Ascending aorta (tissue), 2 donors: ENCODE measurements at places on chromosomes 11 and 22. TPM values are rescaled to one million over a fixed set of nuclear protein-coding genes. Genes with fewer than 3 reads are reported as not detected.

The NELL1 gene
- total RNA-seq, result not detected

The CTSW gene
- total RNA-seq, result not detected

The NLRP14 gene
- not detected for total RNA-seq

The SERPIND1 gene
- total RNA-seq, result not detected

The SLC22A12 gene
- total RNA-seq, result not detected

The ADAMTS15 gene
- total RNA-seq, result 20.4 TPM

The SERHL2 gene
- 3.1 TPM for total RNA-seq

- peak overlapping the region; percentile 94 for H3K27ac ChIP-seq
- peak; percentile 35 for DNase-seq
- peak overlapping the region; percentile 61 for H3K4me3 ChIP-seq
Observed at GRCh38 chr22:43152357-43153071, 1.2 kb downstream of the TSPO start.

DNA sequence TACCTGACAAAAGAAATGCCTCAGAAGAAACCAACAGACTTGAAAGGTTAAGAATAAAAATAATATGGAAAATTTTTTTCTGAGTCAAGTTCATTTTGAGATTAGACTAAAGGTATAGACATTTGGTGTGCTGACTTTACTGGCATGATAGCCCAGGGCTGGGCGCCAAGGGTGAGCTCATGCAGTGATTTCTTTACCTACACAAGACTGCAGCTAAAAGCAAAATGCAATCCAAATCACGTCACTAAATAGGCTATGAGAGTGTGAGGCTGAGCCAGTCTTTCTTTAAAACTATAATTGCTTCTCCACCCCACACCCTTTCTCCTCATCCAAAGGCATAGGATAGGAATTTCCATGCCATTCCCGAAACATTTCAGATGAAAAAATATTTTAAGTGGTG, 196.5 kb downstream of the FAM76B start:
- no peaks in the 10 kb centered on the region for H3K27me3 ChIP-seq
- peaks cover 11% of the 10 kb centered on the region for H3K4me1 ChIP-seq
- peak overlapping the region; percentile 43 for H3K27ac ChIP-seq
- no peak for DNase-seq
- H3K36me3 ChIP-seq, result no peaks in the 10 kb centered on the region

- H3K36me3 ChIP-seq, result no peaks in the 10 kb centered on the region
- H3K27ac ChIP-seq, result no peak overlapping the region
- no peaks in the 10 kb centered on the region for H3K27me3 ChIP-seq
- no peak overlapping the region for H3K4me3 ChIP-seq
- no peaks in the 10 kb centered on the region for H3K4me1 ChIP-seq
Observed at GRCh38 chr11:26792941-26793340, 71.1 kb upstream of the SLC5A12 start.

DNA sequence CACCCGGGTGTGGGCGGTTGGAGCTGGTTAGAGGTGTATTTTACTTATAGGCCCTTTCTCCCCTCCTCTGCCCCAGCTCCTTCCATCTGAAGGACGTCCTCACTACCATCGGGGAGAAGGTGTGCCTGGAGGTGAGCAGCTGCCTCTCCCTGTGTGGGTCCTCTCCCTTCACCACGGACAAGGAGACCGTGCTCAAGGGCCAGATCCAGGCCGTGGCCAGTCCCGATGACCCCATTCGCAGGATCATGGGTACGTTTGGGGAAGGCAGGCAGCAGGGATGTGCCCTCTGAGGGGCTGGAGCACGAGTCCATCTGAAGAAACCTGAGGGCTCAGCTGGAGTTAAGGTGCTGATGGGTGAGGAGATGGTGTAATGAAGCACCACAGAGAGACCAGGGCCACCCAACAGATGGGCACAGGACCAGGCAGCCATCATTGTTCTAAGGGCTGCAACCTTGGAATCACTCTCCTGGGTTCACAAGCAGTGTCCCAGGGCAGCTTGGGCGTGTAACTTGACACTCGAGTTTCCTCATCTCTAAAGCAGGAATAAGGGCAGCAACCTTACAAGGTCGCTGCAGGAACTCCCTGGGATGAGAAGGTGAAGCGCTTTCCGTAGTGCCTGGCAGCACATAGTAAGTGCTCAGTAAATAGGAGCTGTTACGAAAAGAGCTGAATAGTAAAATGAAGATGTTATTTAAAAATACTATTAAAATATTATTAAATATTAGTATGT, 29.4 kb downstream of the TCP11L1 start:
- H3K4me3 ChIP-seq, result no peak overlapping the region
- DNase-seq, result no peak
- H3K36me3 ChIP-seq, result peaks cover 79% of the 10 kb centered on the region
- H3K27ac ChIP-seq, result no peak overlapping the region

- no peaks in the 10 kb centered on the region for H3K27me3 ChIP-seq
- no peak overlapping the region for H3K4me3 ChIP-seq
- no peak overlapping the region for H3K27ac ChIP-seq
- no peaks in the 10 kb centered on the region for H3K36me3 ChIP-seq
- no peak for DNase-seq
- H3K4me1 ChIP-seq, result no peaks in the 10 kb centered on the region
Observed at GRCh38 chr22:42188808-42189447, 58.3 kb upstream of the CYP2D6 start.

- no peak overlapping the region for H3K27ac ChIP-seq
- peaks cover 15% of the 10 kb centered on the region for H3K4me1 ChIP-seq
- no peaks in the 10 kb centered on the region for H3K27me3 ChIP-seq
- no peak overlapping the region for H3K4me3 ChIP-seq
- no peak for DNase-seq
Observed at GRCh38 chr11:72754149-72754543, 1.9 kb upstream of the ARAP1 start.

- no peak overlapping the region for H3K4me3 ChIP-seq
- H3K4me1 ChIP-seq, result no peaks in the 10 kb centered on the region
- no peaks in the 10 kb centered on the region for H3K27me3 ChIP-seq
- H3K36me3 ChIP-seq, result no peaks in the 10 kb centered on the region
Observed at GRCh38 chr11:45253640-45254039, 32.5 kb downstream of the SYT13 start.

- no peaks in the 10 kb centered on the region for H3K36me3 ChIP-seq
- no peak overlapping the region for H3K4me3 ChIP-seq
- no peak overlapping the region for H3K27ac ChIP-seq
- no peaks in the 10 kb centered on the region for H3K4me1 ChIP-seq
- no peak for DNase-seq
Observed at GRCh38 chr22:17990147-17990546, 34.2 kb downstream of the MICAL3 start.

- H3K36me3 ChIP-seq, result peaks cover 6% of the 10 kb centered on the region
- H3K27me3 ChIP-seq, result no peaks in the 10 kb centered on the region
- DNase-seq, result no peak
- H3K4me1 ChIP-seq, result peaks cover 18% of the 10 kb centered on the region
- no peak overlapping the region for H3K27ac ChIP-seq
Observed at GRCh38 chr22:20396639-20397038, 2.7 kb downstream of the ZNF74 start.

DNA sequence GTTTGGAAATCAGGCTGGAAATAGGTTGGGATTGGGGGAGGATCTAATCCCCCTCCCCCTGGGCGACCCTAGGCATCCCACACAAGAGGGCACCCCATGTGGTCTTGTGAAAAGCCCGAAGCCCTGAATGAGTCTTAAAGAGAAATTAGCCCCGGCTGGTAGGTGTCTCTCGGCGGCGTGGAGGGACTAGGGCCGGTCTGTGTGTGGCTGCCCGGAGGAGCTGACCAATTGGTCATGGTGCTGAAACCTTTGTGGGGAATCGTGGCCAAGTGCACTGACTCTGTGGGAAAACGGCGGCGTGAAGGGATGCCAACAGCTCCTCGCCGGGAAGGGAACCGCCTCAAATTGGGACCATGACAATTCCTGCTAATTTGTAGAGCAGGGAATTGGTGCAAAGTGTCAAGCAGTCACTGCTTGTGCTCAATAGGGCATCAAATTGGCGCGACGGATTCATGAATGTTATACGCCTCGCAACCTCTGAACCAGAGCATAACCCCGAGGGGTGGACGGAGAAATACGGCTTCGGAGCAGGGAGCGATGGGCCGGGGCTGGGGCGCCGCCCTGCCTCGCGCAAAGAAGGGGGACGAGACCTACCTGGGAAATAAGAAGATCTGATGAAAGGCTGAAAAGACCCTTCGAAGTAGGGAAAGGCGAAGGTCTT, 1.5 kb downstream of the DBX1 start:
- H3K27ac ChIP-seq, result no peak overlapping the region
- H3K4me3 ChIP-seq, result no peak overlapping the region
- no peaks in the 10 kb centered on the region for H3K36me3 ChIP-seq
- H3K27me3 ChIP-seq, result peaks cover 45% of the 10 kb centered on the region
- peak; percentile 71 for DNase-seq

DNA sequence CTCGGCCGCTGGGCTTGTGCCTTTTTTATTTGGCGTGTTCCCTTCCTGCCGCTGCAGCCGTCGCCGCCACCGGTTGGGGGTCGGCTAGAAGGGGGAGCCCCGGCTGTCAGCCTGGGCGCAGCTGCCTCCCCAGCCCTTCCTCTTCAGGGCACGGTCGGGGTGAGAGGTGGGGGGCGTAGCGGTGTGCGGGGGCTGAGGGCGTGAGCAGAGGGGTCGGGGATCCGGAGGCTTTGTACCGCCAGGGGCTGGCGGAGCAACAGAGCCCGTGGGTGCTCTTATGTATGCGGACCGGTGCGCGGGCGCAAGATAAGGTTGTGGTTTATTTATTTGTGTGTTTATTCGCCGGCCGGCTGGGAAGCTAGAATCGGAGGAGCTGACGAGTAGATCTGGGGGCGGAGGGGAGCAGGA, 477 bp downstream of the ZBTB16 start:
- H3K4me1 ChIP-seq, result peaks cover 17% of the 10 kb centered on the region
- DNase-seq, result no peak
- H3K36me3 ChIP-seq, result peaks cover 38% of the 10 kb centered on the region
- H3K27ac ChIP-seq, result peak overlapping the region; percentile 97
- H3K27me3 ChIP-seq, result no peaks in the 10 kb centered on the region

DNA sequence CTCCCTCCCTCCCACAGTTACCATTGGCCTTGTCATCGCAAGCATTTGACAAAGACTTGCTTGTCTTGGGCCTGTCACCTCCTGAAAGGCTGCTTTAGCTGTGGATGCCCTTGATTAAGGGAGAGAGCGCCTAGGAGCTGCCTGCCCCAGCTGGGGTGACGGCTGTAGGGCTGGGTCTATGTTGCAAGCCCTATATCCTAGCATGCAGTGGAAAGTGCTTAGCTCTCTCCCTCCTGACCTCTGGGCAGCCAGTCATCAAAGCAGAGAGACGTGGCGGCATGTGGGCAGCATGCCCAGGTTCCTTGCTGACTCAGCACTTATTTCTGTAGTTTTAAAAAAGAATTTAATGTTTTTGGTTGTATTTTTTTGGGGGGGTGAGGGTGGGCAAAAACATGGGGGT, 75.9 kb downstream of the BARX2 start:
- DNase-seq, result no peak
- no peaks in the 10 kb centered on the region for H3K4me1 ChIP-seq
- H3K4me3 ChIP-seq, result no peak overlapping the region
- H3K27me3 ChIP-seq, result no peaks in the 10 kb centered on the region
- H3K36me3 ChIP-seq, result no peaks in the 10 kb centered on the region
- H3K27ac ChIP-seq, result no peak overlapping the region

DNA sequence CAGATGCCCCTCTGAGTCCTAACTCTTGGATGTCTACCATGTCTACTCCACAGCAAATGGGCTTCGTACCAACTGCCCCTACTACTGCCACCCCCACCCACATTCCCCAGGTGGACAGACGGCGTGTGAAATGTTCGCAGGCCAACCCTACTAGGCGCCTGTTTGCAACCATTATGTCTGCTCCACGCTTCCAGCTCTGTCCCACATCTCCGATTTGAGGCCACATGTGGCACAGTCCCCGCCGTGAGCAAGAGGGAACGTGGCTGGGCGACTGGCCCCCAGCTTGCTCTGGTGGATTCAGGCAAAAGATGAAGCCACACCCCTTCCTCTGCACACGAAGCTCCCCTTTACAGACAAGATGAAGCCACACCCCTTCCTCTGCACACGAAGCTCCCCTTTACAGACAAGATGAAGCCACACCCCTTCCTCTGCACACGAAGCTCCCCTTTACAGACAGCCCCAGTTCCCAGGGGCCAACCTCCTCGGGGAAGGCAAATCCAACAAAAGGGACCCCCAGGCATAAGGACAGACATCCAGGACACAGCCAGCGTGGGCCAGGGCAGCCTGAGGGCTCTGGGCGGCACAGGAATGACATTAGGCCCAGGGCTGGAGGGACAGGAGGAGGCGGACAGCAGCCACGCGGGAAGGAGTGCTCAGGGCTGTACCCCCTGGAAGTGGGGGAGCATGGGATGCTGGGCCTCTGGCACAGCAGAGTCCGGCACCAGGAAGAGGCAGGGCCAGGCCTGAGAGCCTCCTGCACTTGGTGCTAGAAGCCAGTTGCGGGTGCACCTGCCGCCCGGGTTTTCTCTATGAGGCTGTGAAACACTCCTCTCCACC, 106.2 kb downstream of the SHANK2 start:
- H3K4me1 ChIP-seq, result no peaks in the 10 kb centered on the region
- H3K4me3 ChIP-seq, result no peak overlapping the region
- no peaks in the 10 kb centered on the region for H3K36me3 ChIP-seq

DNA sequence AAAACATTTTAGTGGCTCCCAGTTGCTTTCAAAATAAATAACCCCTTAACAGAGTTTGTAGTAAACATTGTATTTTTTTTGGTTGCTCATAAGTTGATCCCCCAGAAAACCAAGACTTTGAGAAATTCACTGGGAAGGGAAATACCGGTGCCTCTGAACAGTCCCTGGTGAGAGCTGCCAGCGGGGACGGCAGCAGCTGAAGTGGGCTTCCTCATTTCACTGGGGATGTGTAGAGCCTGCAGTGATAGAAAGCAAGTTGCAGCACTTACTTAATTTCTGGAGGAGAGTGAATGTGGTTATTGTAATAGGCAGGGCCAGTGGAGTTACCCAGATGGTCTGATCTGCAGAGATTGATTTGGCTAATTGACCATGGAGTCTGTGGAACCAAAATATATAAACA, 18.6 kb upstream of the MCHR1 start:
- H3K4me3 ChIP-seq, result no peak overlapping the region
- H3K27me3 ChIP-seq, result no peaks in the 10 kb centered on the region
- DNase-seq, result no peak
- no peak overlapping the region for H3K27ac ChIP-seq
- H3K4me1 ChIP-seq, result peaks cover 7% of the 10 kb centered on the region
- H3K36me3 ChIP-seq, result no peaks in the 10 kb centered on the region

- H3K4me1 ChIP-seq, result peaks cover 15% of the 10 kb centered on the region
- H3K27me3 ChIP-seq, result no peaks in the 10 kb centered on the region
- H3K4me3 ChIP-seq, result no peak overlapping the region
- DNase-seq, result no peak
- no peaks in the 10 kb centered on the region for H3K36me3 ChIP-seq
- H3K27ac ChIP-seq, result peak overlapping the region; percentile 54
Observed at GRCh38 chr11:78424334-78425270, 7.0 kb upstream of the GAB2 start.
